ENCODE measurements at places on chromosomes 2 and 18.

DNA sequence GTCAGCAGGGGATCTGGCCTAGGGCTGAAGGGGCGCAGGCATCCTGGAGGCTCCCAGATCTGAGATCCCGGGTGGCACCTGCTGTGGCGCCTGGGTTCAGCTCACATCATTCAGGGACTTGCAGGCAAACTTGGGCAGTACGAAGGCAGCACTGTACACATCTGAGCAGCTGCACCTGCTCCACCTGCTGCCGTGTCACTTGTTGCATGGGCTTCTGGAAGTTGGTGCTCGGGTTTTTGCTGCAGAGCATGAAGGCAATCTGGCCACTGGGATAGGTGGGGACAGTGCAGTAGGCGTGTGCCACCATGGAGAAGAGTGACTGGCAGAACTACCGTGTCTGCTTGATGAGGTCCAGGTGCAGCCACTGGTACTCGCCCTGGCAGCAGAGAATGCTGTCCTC, 48.6 kb downstream of the UGGT1 start:
- DNase-seq: no peak

- no peak for DNase-seq
Observed at GRCh38 chr2:112483831-112484230, 1.9 kb downstream of the TTL start.

- no peak for DNase-seq
Observed at GRCh38 chr18:78521744-78522143, 457.9 kb upstream of the SALL3 start.

DNA sequence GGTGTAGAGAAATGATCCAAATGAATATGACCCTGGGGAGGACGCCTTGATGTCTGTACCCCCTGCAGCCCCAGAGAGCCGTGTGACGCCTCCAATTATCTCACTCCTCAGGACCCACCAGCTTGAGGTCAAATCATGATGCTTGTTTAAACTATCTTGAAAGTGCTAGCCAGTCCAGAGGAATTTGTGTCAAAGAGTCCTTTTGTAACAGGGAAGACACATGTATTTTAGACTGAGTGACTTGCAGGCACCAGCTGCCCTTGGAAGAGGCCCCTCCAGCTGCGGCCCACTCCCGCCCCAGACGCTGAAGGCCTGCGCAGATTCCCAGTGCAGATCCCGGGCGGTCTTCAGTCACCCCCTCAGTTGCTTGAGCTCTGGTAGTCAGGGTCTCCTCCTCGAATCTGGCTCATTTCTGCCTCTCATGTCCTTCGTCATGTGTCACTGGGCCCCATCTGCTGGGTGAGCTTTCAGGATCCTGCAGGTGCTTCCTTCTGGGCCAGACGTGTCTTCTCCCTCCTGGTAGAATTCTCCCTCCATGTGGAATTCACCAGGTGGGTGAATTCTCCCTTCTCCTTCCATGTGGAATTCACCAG, 77.4 kb downstream of the RNF144A start:
- no peak for DNase-seq
